ENCODE measurements at places on chromosomes 1 and 21.
A peak's percentile ranks its signal among the peaks of the same experiment; 100 is the strongest.

- no peak for DNase-seq
Measured at GRCh38 chr1:28656335-28656734, 7.9 kb downstream of the RNU11 start.

GRCh38 chr1:198598796-198599321 lies 40.0 kb upstream of the PTPRC start:
- no peak for DNase-seq

- DNase-seq = peak; percentile 8
Measured at GRCh38 chr1:79193211-79194079, 186.9 kb upstream of the ADGRL4 start.

DNA sequence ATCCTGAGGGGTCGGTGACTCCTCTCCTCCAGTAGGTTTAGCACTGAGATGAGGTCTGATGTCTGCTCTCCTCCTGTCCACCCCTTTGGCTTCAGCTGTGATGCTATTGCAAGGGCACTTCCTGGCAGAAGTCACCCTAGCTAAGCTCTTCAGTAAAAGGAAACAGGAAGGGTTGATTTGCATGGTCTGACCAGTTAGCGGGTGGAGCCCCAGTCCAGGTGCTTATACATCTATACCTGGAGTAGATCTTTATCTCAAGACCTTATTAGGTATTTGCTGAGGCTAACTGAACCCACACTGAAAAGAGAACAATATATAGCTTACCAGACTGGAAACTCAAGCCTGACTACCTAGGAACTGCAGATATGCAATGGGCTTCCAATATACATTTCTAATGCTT lies 28.9 kb upstream of the NFASC start:
- DNase-seq = no peak

GRCh38 chr1:33234588-33234990 lies 21.7 kb upstream of the ZNF362 start:
- DNase-seq = no peak

DNA sequence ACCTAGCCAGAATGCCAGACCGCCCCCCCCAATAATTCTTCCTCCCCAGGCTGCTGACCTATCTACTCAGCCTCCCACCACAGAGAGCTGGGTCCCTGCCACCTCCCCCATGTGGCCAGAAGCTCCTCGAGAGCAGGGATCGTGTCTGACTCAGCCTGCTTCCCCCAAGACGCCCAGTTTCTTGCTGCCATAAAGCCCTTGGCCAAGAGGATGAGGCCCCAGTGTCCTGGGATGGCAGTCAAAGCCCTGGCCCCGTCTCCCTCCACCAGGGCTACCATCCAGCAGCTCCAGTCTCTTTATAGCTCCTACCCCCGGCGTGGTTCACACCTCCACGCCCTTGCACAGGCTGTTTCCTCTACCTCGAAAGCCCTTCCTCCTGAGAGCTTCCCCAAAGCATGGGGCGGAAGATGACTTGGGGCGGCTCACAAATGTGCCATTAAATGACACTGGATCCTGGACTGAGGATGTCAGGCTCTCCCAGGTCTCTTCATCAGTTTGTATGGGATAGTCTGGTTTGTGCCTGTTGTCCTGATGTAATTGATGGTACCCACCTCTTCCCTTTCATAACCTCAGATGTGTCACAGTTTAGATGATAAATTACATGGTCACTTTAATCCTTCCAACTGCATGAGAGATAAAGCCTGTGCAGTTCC lies 13.2 kb downstream of the ADGRB2 start:
- DNase-seq = no peak

GRCh38 chr21:32603131-32603530 lies 9.0 kb downstream of the CFAP298 start:
- no peak for DNase-seq

GRCh38 chr1:15962176-15962575 lies 13.7 kb downstream of the ZBTB17 start:
- DNase-seq = no peak

DNA sequence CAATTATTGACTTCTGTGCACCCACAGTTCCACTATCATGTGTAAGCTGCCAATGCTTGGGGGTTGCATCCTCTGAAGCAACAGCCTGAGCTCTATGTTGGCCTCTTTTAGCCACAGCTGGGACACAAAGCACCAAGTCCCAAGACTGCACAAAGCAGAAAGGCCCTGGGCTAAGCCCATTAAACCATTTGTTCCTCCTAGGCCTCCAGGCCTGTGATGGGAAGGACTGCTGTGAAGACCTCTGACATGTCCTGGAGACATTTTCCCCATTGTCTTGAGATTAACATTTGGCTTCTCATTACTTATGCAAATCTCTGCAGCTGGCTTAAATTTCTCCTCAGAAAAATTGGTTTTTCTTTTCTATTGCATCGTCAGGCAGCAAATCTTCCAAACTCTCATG lies 123.7 kb upstream of the DEPDC1 start:
- DNase-seq = no peak

DNA sequence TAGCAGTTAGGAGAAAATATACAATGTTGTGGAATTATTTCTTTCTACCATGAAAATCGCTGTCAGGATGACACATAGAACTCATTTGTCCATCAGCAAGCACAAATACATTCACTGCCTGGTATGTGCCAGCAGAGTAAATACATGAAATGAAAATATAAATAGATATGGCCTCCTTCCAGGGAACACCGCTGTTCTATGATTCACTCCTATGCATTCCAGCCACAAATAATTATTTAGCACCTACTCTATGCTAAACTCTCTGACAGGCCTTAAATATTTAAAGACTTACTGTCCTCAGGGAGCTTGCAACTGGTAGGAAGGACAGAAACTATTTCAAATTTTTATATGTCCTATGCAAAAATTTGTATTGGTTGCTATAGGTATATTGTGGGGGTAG lies 975.0 kb upstream of the NCAM2 start:
- DNase-seq = no peak

- no peak for DNase-seq
Measured at GRCh38 chr1:223394706-223395105, 1.5 kb downstream of the CCDC185 start.

DNA sequence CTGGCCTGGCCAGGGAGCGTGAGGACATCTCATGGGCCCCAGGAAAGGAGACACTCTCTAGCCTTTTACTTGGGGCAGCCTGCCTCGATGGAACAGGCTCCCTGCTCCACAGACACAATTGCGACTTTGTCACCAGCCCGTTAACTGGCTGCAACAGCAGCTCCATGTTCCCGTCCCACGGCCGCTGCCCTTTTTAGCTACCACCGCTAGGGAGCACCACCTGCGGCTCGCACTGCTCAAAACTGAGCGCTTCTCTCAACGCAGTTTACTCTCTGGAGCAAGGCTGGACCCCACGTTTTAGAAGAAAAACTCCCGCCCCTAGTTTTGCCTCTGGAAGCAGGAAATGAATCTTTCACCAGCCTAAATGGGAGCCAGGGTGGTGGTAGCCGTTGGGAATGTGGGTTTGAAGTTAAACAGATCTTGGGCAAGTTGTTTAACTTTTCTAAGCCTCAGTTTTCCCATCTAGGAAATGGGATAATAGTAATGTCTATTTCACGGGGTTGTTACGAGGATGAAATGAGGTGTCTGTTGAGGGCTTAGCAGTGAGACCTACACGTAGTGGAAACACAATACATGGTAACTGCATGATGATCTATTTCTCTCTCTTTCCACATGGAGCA lies 3.5 kb upstream of the LRRC38 start:
- DNase-seq = peak; percentile 84

GRCh38 chr1:197321811-197322210 lies 53.8 kb downstream of the CRB1 start:
- no peak for DNase-seq

- DNase-seq = no peak
Measured at GRCh38 chr1:70436622-70437251, 25.7 kb downstream of the CTH start.

GRCh38 chr1:6224718-6225117 lies 11.0 kb downstream of the ICMT start:
- DNase-seq = no peak

GRCh38 chr1:225021037-225021436 lies 91.6 kb downstream of the DNAH14 start:
- DNase-seq = no peak

DNA sequence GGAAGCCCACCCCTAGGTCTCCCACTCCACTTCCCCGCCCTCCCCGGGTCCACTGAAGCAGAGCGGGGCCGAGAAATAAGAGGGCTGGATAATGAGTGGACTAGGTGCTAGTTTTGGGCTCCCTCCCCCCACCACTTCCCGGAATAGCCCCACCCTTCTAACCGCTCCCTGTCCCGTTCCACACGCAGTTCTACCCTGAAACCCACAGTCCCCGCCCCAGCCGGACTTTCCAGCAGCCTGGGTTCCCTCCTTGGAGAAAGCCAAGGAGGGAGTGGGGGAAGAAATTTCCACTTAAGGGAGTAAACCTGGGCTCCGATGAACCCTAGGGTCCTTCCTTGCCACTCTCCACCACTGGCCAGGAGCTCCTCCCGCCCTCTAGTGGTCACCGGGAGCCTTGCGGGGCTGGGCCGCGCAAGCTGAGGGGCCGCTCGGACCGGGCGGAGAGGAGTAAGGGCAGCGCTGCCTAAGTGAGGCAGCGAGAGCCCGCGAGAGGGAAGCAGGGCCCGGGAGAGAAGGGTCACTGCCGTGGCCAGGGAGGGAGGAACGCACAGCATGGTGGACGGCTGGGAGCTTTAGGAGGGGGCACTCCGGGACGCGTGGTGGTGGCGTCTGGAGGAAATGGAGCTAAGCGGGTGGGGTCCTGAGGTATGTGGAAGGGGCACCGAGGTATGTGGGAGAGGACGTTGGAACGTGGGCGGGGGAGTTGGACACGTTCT lies 14.3 kb downstream of the THBS3 start:
- peak; percentile 95 for DNase-seq

DNA sequence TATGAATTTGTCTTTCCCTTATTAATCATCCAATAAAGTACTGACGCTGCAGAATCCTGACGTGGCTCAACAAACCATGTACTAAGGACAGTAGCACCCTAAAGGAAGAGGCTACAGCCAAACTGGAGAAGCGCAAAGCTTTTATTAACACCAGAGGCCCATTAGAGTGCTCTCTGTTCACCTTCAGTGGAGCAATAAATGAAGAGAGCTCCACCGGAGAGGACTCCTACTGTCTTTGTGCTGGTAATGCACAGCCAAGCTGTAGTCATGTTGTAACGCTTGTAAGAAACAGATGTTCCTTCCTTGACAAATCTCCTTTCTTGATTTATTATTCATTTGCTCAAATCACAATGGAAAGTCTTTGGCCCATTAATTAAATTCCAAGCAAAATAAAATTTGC lies 220.7 kb upstream of the RRP15 start:
- DNase-seq = no peak

GRCh38 chr1:186409091-186409490 lies 33.5 kb downstream of the ODR4 start:
- no peak for DNase-seq

DNA sequence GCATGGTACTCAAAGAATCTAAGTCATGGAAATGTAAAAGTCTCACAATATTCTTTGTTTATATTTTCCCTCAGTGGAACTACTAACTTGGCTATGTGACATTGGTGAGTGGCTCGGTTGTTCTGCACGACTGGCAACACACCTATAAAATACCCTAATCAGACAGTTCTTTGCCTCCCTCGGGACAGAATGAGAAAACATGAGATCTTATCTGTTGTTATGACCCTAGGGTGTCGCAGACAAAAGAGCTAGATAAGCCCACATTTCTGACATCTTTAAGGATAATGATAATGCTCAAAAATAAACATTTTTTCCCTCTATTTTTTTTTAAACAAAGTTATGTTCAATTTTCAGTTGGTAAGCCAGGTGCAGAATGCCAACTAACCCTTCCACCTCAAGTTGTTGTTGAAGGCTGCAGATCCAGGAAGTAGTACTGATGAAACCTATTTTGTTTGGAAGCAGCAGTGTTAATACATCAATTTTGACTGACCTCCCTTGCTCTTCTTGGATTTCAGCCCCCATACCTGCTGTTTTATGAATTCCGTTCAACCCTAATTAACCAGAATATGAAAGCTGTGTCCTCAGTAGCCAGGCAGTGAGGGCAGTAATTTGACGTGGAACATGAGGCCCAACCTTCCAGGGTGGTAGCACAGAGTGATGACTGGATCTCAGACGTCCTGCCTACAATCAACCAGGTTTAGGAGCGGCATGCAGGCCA lies 108.7 kb upstream of the DUSP10 start:
- DNase-seq = no peak

DNA sequence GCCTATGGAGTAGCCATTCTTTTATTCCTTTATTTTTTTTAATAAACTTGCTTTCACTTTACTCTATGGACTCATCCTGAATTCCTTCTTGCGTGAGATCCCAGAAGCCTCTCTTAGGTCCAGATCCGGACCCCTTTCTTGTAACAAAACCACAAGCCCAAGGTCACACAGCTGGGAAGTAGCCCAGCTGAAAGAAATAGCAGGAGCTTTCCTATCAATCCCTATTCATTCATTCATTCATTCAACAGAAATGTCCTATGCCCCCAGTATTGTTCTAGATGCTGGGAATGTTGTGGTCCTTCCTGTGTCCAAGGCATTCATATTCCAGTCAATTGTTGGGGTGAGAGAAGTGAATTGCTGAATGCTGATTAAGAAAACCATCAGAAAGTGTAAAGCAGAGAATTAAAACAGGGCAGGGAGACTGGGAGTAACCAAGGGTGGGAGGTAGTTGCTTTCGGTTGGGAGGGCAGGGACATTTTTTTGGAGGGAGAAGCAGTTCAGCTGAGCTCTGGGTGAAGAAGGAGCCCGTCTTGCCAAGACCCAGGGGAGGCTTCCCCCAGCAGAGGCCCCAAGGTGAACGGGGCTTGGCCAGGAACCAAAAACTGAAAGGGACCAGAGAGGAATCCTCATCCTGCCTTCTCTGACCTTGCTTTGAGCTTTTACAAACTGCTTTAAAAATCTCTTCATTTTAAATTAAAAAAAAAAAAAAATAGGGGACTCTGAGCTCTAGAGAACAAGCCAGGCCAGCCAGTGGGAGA lies 10.8 kb downstream of the PLA2G2D start:
- DNase-seq = no peak

DNA sequence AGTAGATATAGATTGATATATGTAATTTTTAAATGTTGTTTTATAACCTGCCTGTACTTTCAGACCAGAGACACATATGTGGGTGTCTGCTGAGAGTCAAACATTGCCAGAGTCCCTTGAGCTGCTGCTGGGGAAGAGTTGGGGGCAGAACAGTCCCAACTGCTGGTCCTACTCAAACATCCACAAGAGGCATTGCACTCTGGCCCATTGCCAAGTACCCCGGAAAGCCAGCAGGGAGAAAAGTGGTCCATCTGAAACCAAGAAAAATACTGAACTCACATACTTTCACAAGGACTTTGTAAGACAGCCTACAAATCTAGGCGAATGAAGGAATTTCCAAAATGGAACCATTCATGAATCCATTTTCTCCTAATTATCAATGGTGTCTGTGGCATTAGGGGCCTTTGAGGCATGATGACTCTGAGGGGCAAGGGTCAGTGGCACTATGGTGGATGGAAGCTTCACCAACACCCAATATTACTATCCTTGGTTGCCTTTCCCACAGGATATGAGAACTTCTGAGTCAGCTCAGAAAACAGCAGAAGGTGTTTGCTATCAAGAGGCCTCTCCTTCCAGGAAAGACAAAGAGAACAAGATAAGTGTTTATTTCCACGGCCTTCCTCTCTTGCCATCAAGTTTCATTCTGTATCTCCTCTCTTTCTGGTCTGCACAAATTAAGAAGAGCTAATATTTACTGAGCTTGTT lies 7.3 kb upstream of the TBX15 start:
- DNase-seq = no peak

GRCh38 chr1:198640174-198640573 lies 1.3 kb downstream of the PTPRC start:
- no peak for DNase-seq

- no peak for DNase-seq
Measured at GRCh38 chr1:9726905-9727595, 75.5 kb downstream of the PIK3CD start.

Measured in neural progenitor cell (in vitro differentiated cells).